ENCODE measurements at places on chromosomes 12 and 14.

DNA sequence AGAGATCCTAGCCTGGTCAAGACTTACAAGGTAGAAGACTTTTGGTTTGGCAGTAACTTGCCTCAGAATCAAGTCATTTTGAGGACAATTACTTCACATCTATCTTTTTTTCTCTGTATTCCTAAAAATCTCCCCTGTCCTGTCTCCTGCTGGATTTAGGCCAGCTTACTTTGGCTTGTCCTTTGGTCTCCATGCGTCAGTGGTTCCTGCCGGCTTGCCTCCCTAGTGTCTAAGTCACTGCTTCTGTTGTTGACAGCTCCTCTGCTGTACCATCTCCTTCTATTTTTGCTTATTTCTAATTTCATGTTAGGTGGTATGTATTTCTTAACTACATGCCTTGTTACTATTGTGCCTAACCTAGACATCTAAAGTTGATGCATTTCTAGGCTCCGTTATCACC, 39.7 kb upstream of the FBLN5 start:
- no peak for DNase-seq

GRCh38 chr12:75705749-75706711, 194.6 kb upstream of the KRR1 start:
- DNase-seq: no peak

DNA sequence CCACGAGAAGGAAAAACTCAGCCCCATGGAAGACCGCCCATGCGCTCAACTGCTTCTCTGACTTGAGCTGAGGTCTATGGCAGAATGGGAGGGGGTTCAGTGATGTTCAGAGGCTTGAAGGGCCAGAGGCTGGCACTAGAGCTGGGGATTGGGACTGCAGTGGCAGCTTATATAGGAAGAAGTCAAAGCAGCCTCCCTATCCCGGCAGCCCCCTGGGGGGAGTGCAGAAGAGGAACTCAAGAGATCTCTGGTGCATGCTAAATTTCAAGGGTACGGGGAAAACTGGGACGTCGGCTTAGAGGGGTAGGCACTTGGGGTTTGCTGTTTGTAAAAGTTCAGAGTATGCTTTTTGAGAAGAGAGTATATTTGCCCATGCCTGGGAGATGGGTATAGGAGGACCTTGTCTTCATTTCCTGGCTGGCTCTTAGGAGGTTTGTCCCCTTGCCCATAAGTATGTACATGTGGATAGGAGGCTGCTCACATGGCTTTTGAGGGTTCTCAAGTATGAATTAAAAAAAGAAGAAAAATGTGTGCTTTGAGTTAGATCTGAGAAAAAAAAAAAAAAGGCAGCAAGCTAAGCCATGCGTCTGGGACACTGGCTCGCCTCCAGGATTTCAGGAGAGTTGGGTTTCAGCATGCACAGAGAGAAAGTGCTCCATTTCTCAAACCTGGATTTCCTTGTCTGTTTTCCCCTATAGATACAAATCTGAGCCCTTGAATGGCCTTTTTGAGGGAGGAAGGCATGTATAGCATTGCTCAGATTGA, 3.2 kb upstream of the MEG3 start:
- DNase-seq: no peak

GRCh38 chr12:112023759-112024396, 10.7 kb downstream of the ERP29 start:
- DNase-seq: no peak

All from NCI-H2081 (cell line).